ENCODE measurements at places on chromosomes 11 and 22.

DNA sequence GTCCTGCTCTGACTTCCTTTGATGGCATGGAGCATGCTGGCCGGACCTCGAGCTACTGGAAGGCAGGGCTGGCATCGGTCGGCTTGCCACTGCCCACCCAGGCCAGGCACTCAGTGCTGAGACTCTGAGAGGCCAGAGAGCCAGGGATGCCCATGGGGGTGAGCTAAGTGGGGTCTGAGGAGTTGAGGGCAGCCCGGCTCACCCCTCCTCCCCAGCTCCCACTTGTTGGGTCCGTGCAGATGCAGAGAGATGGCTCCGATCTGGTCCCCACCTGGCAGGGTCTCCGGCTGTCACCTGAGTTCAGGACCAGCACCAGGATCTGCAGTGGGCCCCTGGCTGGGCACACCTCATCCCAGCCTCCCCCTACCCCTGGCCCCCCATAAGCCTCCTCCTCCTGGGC lies 13.3 kb downstream of the LSP1 start:
- no peak for DNase-seq

GRCh38 chr11:61602775-61603569 lies 22.1 kb upstream of the SYT7 start:
- no peak for DNase-seq

DNA sequence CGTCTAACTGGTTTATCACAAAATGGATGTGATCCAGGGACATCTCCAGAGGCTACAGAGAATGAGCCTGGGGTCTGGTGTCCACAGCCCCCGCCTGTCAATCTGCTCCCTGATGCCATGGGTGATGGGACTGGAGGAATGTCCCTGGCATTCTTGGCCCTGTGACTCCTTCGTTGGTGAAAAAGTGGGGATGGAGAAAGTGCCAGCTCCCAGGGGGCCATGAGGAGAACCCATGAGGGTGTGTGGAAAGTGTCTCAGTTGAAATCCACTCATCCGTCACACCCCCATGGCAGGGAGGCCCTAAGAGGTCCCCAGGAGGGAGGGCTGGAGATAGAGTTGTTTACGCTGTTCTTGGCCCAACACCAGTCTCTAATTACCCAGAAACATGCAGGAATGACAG lies 322.0 kb downstream of the CTTN start:
- DNase-seq = no peak

DNA sequence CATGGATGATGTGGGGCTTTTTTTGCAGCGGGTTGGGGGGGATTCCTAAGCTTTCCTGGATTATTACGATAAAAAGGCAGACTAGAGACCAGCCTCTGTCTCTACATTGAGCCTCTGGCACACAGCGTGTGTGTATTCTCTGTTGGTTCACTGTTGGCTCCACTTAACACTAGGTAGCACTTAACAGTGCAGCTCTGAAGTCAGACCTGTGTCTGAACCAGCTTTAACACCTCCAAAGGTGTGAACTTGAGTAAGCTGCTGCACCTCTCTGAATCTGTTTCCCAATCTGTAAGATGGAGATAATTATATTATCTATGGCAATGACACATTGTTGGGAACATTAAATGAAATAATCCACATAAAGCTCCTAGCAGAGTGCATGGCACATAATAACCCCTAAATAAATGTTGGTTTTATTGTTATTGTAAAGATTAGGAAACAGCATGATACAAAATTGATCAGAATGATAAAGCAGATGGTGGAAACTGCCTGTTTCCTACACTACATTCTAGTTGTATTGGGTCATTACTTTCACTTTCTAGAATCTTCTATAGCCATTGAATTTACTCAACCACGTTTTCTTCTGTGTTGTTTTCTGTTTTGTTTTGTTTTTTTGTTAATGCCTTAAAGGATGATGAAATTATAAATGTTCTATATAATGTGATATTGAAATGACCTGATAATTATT lies 108.4 kb downstream of the ARL14EP start:
- DNase-seq = no peak

DNA sequence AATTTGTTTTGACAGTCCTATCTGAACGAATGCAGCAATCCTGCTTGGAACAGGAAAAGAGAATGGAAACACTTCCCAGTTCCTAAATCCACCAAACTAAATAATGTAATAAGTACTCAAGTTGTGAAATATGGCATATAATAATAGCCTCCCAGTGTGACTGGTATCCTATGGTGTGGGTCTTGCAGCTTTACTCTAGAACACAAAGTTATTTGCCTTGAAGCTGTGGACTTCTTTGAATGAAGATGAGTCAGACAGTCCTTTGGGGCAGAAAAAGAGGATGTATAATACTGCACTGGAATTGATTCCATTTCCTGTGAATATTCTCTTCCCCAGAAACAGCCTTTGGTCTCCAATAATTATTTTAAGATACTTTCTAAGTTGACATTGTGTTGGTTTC lies 887.0 kb downstream of the KCNA4 start:
- DNase-seq = no peak

GRCh38 chr11:126304457-126305075 lies 706 bp downstream of the DCPS start:
- no peak for DNase-seq

GRCh38 chr11:93289782-93290463 lies 40.6 kb upstream of the DEUP1 start:
- no peak for DNase-seq

- no peak for DNase-seq
These were observed 455.6 kb downstream of the BRD1 start for GRCh38 chr22:49372111-49372529.

DNA sequence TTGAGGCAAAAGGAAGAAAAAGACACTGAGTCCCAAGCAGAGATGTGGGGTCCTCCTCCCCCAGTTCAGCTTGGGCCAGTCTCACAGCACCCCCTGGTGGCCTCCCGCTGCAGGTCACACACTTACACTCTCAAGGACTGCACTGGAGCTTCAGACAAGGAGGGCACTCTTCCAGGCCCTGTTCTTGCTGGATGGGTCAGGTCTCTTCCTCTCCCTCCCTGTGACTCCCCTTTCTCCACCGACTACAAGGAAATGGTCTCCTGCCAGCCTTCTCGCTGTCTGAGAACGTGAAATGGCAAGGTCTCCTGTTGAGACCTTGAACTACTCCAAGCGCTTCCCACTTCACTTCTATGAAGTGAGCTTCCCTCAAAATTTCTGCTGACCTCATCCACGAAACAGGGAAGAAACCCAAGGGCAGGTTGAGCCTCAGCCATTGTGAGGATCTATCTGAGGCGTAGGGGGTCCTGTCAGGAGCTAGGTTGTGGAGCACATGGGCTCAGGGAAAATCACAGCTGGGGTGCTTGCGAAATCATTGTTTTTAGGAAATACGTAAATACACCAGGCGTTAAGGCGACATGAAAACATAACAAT lies 11.2 kb upstream of the IGLL1 start:
- peak; percentile 11 for DNase-seq

GRCh38 chr22:25942856-25943411 lies 200.9 kb downstream of the MYO18B start:
- DNase-seq = no peak

- no peak for DNase-seq
These were observed 37.4 kb downstream of the MYO18B start for GRCh38 chr22:25779426-25779825.

GRCh38 chr11:44750551-44751465 lies 24.0 kb downstream of the TSPAN18 start:
- DNase-seq = no peak

DNA sequence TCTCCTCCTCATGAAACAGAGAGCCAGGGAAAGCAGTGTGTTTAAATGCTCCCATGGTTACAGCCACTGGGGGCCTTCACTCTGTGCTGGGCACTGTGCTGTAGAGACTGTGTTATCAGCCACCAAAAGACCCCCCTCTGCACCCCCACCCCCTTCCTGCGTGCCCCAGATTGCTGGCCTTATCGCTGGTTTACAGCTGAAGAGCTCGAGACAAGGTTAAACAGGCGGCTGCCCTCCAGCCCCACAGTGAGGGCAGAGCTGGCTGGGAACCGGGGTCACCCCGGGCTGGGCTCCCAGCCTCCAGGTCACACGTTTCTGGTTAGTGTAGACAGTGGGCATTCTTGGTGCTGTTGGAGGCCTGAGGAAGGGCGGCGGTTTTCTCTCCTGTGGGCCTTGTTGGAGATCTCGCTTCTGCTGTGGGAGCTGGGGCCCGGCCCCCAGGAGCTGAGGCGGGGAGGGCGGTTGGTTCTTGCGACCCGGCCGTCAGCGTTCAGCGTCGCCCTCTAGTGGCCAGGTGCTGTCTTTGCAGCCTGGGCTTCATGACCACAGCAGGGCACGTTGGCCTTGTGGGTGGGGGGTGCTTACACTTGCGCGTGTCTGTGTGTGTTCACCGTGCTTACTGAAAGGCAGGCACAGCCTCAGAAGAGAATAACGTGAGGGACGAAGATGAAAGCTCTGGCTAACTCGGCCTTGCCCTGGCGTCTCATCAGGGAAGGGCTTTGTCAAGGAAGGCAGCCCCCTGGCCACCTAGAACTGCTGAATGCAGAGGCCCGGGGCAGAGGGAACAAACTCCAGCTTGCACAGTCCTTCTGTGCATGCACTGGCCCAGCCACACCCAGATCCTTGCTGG lies 40.8 kb downstream of the TBC1D22A start:
- peak; percentile 58 for DNase-seq

- DNase-seq = no peak
These were observed 584.9 kb upstream of the CCDC90B start for GRCh38 chr11:83871054-83871453.

DNA sequence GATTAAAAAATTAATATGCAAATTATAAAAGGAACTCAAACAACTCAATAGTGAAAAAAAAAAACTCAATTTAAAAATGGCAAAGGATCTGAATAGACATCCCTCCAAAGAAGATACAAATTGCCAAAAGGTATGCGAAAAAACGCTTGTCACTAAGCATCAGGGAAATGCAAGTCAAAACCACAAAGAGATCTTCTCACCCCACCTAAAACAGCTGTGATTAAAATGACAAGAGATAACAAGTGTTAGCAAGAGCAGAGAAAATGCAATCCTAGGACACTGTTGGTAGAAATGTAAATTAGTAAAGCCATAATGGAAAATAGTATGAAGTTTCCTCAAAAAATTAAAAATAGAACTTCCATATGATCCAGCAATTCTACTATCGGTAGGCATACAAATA lies 166.3 kb upstream of the ZC3H12C start:
- DNase-seq = no peak

DNA sequence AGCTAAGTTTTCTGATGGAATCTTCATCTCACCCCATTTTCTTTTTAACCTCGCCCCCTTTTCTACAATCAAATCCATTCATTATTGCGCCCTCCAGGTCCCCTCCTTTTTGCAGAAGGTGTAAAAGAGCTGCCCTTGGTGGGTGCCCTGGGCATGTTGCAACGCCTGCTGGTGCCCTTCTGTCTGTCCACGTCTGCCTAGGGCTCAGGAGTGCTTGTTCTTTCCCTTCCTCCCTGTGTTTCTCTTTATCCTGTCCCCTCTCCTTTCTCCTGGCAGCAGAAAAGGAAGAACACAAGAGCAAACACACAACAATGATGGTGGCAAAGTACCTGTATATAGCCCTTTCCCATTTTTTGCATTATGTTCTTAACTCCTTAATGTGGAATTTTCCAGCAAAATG lies 6.2 kb upstream of the TLCD5 start:
- DNase-seq = no peak

DNA sequence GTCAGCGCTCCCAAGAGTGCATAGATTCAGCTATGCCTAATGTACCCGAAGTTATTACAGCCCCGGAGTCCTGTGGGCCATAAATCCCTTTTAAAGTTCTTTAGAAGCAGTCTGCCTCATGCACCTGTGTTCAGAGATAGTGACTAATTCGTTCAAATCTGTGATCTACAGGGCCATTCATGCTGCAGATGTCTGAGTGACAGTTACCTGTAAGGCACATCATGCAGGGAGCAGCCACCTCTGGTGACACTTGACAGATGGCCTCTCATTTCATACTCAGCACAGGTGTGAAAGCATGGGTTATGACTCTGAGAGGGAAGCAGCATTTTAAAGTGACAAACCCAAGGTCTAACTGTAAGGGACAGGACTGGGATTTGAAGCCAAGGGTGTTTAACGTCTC lies 2.4 kb upstream of the E2F8 start:
- no peak for DNase-seq

DNA sequence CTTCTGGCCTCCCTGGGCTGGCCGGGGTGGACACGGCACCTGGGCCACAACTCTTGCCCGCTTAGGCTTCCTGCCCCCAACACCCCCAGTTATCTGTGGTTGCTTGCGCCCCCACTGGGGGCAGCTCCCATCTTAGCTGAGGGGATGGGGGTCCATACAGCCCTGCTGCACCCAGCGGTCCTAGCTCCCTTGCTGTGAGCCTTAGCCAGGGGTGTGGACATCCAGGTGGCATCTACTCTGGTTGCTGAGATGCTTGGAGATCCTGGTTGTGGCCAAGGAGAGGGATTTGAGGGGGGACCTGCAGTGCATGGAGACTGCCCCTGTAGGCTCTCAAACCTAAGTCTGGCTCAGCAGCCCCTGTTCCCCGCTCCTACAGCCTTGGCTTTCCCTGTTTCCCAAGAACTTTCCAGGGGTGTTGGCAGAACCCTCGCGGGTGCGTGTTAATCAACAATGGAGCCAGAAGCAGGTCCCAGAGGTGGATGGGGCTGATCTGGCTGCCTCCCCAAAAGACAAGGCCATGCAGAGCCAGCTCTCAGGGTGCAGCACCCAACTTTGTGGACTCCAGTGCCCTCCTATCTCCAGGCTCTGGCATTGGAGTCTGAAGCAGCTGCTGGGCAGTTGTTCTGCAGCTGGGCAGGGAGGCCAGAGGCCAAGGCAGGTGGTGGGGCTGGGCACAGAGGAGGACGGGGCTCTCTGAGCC lies 3.3 kb downstream of the KCNQ1 start:
- DNase-seq = no peak

GRCh38 chr22:48702573-48703264 lies 1125.0 kb downstream of the BRD1 start:
- DNase-seq = no peak

GRCh38 chr11:115241899-115242298 lies 262.3 kb downstream of the CADM1 start:
- DNase-seq = no peak

DNA sequence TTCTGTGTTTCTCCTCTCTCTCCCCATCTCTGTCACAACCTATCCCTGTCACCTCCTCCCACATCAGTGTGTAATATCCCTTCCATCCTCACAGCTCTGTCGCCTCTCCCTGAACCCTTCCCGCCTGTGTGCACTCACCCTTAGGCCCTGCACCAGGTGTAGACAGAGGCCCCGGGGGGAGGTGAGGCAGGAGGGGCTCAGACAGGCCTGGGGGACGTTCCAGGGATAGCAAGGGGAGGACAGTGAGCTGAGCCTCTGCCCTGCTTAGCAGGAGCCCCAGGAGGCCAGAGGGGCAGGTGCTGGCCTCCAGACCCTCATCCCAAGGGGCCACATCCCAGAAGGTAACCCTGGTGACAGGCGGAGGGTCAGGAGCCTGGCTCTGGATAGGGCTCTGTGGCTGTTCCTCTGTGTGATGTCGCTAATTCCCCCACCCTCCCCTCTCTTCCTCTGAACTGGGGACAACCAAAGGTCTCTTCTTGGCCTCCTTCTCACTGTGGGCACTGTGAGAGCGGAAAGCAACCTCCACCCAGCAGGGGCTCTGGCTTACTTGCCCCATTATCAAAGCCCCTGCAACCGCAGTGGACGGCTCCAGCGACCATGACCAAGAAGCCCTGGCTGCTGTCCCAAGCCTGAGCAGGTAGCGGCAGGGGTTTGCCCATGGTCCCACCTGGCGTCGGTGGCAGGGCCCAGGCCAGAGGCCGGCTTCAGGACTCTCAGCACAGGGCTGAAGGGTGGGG lies 35.7 kb downstream of the KCNJ4 start:
- DNase-seq = no peak
